ENCODE measurements at places on chromosomes 16 and 17.

GRCh38 chr17:59492091-59492451 is 73.3 kb upstream of the DHX40 start:
- no peak for DNase-seq

DNA sequence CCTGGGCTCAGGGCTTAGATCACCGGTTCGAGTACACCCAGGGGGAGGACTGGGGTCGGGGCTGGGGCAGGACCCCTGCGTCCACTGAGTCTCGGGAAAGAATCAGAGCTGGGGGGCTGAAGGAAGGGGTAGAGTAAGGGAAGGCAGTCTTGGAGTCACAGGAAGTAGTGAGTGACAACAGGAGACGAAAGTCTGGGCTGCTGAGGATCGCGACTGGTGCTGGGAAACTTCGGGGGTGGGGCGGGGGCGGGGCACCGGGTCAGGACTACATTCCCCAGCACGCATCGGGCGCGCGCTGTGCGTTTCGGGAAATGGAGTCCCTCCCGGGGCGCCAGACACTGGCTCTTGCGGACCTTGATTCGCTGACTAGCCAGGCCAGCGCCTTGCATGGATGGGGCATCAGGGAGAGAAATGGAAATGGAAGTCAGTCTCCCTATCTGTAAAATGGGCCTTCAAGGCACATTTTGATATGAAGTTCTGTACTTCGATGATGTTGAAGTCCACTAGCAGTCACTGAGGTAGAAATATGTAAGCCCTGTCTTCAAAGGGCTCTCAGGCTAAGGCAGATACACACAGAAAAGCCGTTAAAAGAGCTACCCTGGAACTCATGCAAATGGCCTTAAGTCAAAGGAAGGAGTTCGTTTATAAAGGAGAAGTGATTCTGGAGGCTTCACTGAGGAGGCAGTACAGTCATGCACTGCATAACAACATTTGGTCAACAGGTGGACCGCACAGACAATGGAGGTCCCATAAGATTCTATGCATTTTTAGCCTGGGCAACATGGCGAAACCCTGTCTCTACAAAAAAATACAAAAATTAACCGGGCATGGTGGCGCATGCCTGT is 697 bp downstream of the CTF1 start:
- peak; percentile 58 for DNase-seq

DNA sequence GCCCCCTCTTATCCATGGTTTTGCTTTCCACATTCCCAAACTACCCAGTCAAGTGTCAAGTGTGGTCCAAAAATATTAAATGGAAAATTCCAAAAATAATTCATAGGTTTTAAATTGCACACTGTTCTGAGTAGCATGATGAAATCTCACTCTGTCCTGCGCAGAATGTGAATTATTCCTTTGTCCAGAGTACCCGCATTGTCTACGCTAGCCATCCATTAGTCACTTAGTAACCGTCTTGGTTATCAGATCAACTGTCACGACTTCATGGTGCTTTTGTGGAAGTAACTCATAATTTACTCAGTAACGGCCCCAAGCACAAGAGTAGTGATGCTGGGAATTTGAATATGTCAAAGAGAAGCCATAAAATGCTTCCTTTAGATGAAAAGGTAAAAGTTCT is 94.9 kb downstream of the SLC39A11 start:
- DNase-seq, result no peak

DNA sequence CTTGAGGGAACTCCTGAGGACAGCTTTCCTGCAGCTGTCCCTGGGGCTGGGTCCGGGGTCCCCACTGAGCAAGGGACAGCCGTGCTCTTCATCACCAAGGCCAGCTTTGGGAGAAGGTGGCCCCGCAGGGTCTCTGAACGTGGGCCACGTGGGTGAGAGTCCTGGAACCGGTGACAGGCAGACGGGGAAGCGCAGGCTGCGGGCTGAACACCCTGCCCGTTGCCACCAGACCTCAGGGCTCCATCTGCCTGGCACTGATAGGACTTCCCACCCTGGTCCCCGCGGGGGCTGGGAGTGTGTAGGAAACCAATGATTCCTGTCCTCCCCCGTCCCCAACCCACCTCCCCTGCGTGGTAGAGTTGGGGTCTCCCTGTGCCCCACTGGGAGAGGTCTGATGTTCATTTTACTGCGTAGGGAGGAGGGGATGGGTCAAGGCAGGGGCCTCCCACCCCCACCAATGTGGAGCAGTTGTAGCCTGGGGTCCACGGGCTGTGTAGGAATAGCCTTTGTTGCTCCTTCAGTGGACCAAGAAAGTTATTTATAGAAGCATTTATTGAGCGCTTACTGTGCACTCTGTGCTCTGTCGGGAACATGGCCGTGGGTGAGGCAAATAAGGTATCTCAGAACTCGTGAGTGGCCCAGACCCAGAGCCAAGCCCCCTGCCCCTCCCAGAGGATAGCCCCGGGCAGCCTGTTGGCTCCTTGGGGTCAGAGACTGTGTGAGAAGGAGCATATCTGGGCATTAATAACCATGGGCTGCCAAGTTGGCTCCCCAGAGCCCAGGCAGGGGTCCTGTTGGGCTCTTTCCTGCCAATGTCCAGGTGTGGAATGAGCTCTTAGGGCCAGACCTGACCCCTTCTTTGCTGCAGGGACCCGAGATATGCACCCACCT is 1.3 kb downstream of the ADGRG1 start:
- DNase-seq, result no peak

GRCh38 chr17:4998732-4999429 is 1.1 kb downstream of the KIF1C start:
- DNase-seq, result peak; percentile 31

DNA sequence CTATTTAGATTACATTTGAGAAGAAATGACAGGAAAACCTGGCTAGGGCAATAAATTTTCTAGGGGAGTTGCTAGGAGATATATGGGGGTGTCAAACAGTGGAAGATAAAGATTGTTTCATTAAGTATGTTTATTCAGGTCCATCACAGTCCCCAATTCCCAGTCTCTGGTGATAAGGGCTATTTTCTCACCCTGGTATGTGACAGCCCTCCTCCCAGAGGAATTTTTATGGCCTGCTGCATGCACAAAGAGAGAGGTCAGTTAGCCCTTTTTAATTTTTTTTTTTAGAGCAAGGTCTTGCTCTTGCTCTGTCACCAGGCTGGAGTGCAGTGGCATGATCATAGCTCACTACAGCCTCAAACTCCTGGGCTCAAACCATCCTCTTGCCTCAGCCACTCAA is 53.6 kb upstream of the ATF7IP2 start:
- DNase-seq, result no peak

DNA sequence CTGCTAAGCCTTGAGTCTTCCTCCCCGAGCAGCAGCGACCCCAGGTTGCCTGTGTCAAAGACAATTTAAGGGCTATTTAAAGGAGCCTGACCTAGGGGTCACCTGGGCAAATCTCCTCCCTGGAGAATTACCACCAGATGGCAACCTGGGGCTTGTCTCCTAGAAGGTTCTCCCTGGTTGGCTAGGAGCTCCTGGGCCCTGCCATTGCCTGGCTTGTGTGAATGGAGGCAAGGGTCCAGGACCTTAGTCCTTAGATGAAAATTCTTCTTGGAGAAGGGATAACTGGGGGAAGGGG is 51.3 kb upstream of the TAC4 start:
- no peak for DNase-seq

- DNase-seq, result no peak
These were observed 507 bp downstream of the COA3 start for GRCh38 chr17:42798011-42798382.

DNA sequence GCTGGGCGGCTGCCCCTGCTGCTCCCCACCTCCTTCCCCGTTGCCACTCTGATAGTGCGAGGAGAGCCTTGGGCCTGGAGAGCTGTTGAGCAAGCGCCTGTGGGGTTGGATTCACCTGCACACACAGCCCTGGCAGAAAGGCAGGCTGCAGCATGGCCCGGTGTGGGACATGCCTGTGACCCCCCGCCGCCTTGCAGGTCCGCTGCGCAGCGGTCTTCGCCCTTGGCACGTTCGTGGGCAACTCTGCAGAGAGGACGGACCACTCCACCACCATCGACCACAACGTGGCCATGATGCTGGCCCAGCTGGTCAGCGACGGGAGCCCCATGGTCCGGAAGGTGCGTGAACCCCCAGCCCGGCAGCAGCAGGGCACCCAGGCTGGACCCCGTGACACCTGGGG is 106.8 kb upstream of the CHMP6 start:
- DNase-seq, result no peak

- no peak for DNase-seq
These were observed 867.3 kb upstream of the GOT2 start for GRCh38 chr16:59601452-59601851.

- DNase-seq, result no peak
These were observed 120.6 kb downstream of the USP22 start for GRCh38 chr17:20922128-20922670.

- DNase-seq, result no peak
These were observed 237.2 kb downstream of the MRTFB start for GRCh38 chr16:14308368-14308723.

DNA sequence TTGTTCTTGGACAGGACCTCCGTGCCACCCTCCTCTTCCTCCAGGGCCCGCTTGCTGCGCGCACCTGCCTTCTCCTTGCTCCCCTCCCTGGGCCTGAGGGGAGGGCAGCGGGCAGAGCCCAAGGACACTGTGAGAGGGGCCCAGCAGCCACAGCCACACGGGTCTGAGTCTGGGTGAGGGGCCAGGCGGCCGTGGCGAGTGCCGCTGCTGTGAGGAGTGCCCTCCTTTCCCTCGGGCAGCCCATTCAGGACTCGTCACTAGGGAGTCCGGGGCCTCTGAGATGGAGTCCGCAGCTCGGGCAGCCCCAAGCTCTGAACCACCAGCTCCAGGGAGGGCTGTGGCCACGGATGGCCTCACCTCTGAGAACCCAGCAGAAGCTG is 5.6 kb downstream of the DUS1L start:
- no peak for DNase-seq

- DNase-seq, result no peak
These were observed 33.5 kb downstream of the GRB2 start for GRCh38 chr17:75371981-75372380.

DNA sequence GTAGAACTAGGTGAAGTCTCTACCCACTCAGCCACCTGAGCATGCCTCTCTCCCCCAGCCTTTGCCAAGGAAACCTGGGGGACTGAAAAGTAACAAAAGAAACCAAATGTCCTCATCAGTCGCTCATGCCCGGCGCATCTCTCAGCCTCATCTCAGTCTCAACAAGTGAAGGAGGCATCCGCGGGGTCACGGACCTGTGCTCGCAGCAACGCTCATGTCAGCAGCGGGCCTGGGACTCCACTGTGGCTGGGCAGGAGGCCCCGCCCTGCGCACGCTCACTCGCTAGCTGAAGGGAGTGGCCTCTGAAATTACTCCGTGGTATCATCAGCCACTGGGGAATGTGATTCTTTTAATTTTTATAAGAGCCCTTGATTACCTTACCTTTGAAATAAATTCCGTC is 31.3 kb downstream of the MAP1LC3B start:
- DNase-seq, result no peak

GRCh38 chr16:56970934-56971767 is 9.4 kb downstream of the CETP start:
- DNase-seq, result peak; percentile 73

GRCh38 chr17:57498443-57498842 is 242.1 kb downstream of the MSI2 start:
- DNase-seq, result no peak

GRCh38 chr16:48999044-48999443 is 282.6 kb downstream of the CBLN1 start:
- DNase-seq, result no peak

DNA sequence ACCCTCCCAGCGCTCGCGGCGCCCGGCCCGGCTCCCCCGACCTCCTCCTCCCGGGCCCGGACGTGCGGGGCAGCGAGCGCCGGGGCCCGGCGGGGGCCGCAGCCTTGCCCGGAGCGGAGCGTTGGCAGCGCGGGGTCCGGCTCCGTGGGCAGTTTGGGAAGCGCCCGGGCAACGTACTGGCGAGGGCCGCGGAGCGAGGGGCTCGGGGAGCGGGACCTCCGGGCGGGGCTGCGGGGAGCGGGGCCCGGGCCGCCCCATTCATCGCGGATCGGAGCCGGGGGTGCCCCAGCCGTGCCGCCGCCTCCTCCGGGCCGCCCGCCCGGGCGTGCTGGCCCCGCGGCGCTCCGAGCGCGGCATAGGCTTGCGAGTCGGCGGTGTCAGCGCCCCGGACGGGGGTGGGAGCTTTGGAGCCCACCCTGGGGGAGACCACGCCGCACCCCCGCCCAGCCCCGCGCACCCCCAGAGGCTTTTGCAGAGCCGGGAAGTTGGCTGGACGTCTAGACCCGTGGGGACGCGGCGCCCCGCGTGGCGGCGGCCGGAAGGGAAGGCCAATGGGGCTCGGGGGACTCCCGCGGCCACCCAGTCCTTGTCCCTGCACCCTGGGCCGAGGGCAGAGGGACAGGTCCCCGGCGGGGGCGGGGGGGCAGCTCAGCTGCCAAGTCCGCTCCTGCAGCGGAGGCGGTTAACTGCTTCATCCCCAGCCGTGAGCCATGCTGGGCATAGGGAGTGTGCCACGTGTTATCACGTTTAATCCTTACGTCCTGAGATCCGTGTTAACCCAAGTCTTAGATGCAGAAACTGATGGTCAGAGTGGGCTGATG is 852 bp downstream of the ZNF469 start:
- no peak for DNase-seq
